HEK293T (cell line): ENCODE measurements at places on chromosomes 3 and 15.
A peak's percentile ranks its signal among the peaks of the same experiment; 100 is the strongest.

- no peak for DNase-seq
These were observed 11.0 kb upstream of the GHRL start for GRCh38 chr3:10303785-10304184.

GRCh38 chr3:181718987-181719911, 7.5 kb downstream of the SOX2 start:
- no peak for DNase-seq

GRCh38 chr15:101329309-101329863, 34.3 kb upstream of the SNRPA1 start:
- no peak for DNase-seq

DNA sequence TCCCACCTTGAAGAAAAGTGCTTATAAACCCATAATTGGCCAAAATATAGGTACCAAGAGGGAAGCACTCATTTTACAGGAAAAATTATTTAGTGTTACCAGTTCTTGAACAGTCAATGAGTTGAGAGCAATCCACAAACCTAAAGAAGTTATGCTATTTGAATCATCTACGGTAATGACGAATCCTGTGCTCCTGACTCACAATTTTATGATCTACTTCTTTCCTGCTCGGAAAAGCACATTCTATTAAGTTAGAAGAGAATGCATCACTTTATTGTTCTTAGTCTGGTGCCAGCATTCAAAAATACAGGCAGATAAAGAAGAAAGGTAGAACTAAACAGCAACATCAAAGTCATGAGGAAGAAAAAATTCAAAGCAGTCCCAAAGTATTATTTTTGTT, 33.2 kb downstream of the CHRM5 start:
- no peak for DNase-seq

DNA sequence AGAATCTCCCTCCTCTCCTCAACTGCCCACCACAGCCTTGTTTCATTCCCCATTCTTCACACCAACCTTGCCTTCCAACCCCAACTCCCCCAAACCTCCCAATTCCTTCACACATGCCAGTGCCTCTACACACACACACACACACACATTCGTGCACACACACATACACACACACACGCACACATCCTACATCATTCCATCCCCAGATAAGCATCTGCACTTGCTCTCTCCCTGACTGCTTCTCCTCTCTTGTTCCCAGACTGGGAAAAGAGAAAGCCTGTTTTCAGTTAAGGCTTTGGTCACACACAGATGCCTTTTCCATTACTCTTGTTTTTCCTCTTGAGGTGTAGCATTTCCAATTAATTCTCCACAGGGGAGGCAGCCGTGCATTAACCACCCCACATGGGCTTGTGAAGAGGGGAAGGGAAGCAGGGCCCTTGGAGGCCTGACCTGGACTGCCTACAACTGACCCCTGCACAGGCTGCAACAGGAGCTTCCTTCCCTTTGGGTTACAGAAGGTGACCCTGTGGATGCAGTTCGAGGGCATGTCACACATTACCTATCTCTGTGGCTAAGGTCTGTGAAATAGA, 32.0 kb upstream of the BOC start:
- no peak for DNase-seq

- DNase-seq: peak; percentile 29
These were observed 580.0 kb downstream of the ZNF385D start for GRCh38 chr3:21170964-21171363.

- no peak for DNase-seq
These were observed 139.0 kb downstream of the P3H2 start for GRCh38 chr3:189981668-189982067.

GRCh38 chr3:127512256-127512655, 78.3 kb downstream of the TPRA1 start:
- no peak for DNase-seq
